ENCODE measurements at places on chromosomes 16 and 17.

GRCh38 chr16:85586380-85587104 is 26.6 kb upstream of the GSE1 start:
- peaks cover 26% of the 10 kb centered on the region for H3K4me1 ChIP-seq
- no peak for DNase-seq
- H3K27me3 ChIP-seq: no peaks in the 10 kb centered on the region

DNA sequence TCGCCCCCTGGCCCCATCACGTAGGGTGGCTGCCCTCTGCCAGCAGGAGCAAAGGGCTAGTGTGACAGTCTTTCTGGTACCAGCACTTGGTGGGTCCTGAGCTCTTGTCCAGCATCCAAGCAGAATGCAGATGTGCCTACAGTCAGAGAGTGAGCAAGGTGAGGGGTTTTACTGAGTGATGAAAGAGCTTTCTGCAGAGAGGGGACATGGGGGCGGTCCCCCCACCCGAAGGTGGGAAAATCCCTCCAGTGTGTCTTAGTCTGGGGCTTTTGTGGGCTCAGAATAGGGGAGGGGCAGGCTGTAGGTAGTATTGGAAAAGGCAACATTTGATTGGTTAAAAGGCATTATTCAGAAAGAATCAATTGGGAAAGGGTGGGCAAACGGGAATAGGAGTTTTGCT is 152.3 kb downstream of the RPTOR start:
- H3K4me1 ChIP-seq: peaks cover 56% of the 10 kb centered on the region
- no peak overlapping the region for H3K27ac ChIP-seq

- H3K4me3 ChIP-seq: peak overlapping the region; percentile 75
- peaks cover 26% of the 10 kb centered on the region for H3K4me1 ChIP-seq
- no peaks in the 10 kb centered on the region for H3K27me3 ChIP-seq
- DNase-seq: peak; percentile 48
These were observed 14.1 kb upstream of the CCDC154 start for GRCh38 chr16:1458336-1458976.

GRCh38 chr16:66270333-66270927 is 96.1 kb upstream of the CDH5 start:
- H3K36me3 ChIP-seq: no peaks in the 10 kb centered on the region
- H3K4me1 ChIP-seq: peaks cover 17% of the 10 kb centered on the region
- no peak overlapping the region for H3K4me3 ChIP-seq
- DNase-seq: peak; percentile 35
- peaks cover 59% of the 10 kb centered on the region for H3K27me3 ChIP-seq
- H3K27ac ChIP-seq: no peak overlapping the region

GRCh38 chr17:51651513-51652298 is 391.4 kb downstream of the UTP18 start:
- no peak for DNase-seq
- no peaks in the 10 kb centered on the region for H3K4me1 ChIP-seq
- no peak overlapping the region for H3K27ac ChIP-seq
- no peaks in the 10 kb centered on the region for H3K36me3 ChIP-seq
- peaks cover 3% of the 10 kb centered on the region for H3K27me3 ChIP-seq
- no peak overlapping the region for H3K4me3 ChIP-seq

GRCh38 chr17:46979147-46979863 is at the start of gene RPRML:
Gene RPRML (minus strand): TSS chr17:46979253. CDS start chr17:46979007, 246 bp downstream.
- H3K4me1 ChIP-seq: peaks cover 17% of the 10 kb centered on the region
- DNase-seq: peak; percentile 13
- peaks cover 6% of the 10 kb centered on the region for H3K36me3 ChIP-seq
- peaks cover 40% of the 10 kb centered on the region for H3K27me3 ChIP-seq
- H3K4me3 ChIP-seq: peak within 1 kb of the TSS; percentile 86
- H3K27ac ChIP-seq: peak within 1 kb of the TSS; percentile 89

DNA sequence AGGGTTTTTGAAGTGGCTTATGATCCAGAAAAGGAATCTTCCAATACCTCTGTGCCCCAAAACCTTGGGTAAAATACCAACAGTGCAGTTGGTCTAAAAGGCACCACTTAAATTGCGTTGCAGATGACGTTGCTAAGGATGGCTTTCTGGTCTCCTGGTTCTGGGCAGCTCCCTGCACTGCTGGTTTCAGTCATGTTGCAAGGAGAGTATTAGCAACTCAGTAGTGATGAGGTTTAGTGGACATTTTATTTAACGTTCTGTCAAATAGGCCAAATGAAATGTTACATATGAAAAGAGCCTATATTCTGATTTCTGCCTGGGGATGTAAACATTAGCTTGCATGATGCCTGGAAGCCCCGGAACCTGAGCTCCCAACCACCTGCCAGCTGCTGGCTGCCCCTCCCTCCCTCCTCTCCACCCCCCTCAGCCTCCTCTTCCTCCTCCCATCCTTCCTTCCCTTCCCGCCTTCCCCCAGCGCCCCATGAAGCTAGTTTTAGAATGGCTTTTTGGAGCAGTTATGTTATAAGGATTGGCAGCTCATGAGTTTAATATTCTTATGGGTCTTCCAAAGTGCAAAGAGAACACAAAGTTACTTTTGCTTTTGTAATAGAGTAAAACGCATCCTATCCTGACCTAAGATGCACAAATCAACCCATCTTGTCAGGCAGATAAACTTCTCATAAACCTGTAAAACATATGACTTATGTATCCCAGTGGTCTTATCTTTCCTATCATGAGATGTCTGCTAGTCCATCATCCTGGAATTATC is 20.7 kb downstream of the CD7 start:
- H3K27ac ChIP-seq: peak overlapping the region; percentile 100
- no peak for DNase-seq
- peak overlapping the region; percentile 95 for H3K4me3 ChIP-seq
- H3K27me3 ChIP-seq: no peaks in the 10 kb centered on the region

- no peak overlapping the region for H3K4me3 ChIP-seq
- H3K4me1 ChIP-seq: peaks cover 74% of the 10 kb centered on the region
- peaks cover 17% of the 10 kb centered on the region for H3K36me3 ChIP-seq
- H3K27ac ChIP-seq: no peak overlapping the region
- H3K27me3 ChIP-seq: no peaks in the 10 kb centered on the region
- DNase-seq: no peak
These were observed 121.7 kb downstream of the CMIP start for GRCh38 chr16:81566086-81567007.

- H3K27me3 ChIP-seq: peaks cover 9% of the 10 kb centered on the region
- no peak for DNase-seq
- no peak overlapping the region for H3K27ac ChIP-seq
These were observed 3.8 kb downstream of the SULT1A2 start for GRCh38 chr16:28592979-28593553.

- peaks cover 29% of the 10 kb centered on the region for H3K4me1 ChIP-seq
- H3K27ac ChIP-seq: peak overlapping the region; percentile 94
- DNase-seq: no peak
- peak overlapping the region; percentile 89 for H3K4me3 ChIP-seq
These were observed 332 bp upstream of the ALG1 start for GRCh38 chr16:5071341-5071680.

DNA sequence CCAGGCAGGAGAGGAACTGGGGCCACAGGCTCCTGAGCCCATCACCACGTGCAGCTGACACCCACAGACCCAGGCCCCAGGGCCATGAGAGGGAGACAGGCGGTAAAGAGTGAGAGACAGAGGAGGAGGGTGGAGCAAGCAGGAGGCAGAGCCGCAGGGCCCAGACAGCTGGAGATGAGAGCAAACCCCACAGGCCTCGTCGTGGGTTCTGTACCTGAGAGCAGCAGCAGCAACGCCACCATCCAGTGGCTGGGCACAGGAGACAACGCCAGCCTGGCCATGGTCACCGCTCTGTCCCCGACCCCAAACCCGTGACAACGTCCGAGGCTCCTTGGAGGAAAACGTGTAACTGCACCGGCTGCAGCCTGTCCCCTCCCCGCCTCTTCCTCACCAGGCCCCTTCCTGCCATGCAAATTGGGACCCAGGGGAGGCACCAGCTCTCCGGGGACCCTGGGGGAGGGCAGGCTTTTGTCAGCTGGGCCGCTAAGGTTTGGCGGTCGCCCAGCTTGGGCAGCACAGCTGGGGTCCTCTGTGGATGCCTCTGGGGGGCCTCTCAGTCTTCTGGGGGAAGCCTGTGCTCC is at the start of gene CD79B:
CD79B (minus strand) TSS at position 351 of the 581 bp plus-strand sequence; CDS start at position 281, 70 bp downstream.
- peak within 1 kb of the TSS; percentile 98 for H3K27ac ChIP-seq
- H3K4me3 ChIP-seq: peak within 1 kb of the TSS; percentile 99
- H3K36me3 ChIP-seq: peaks cover 43% of the 10 kb centered on the region
- peaks cover 57% of the 10 kb centered on the region for H3K4me1 ChIP-seq
- peak; percentile 88 for DNase-seq

GRCh38 chr17:30594223-30594952 is 117.2 kb downstream of the GOSR1 start:
- H3K36me3 ChIP-seq: no peaks in the 10 kb centered on the region
- H3K27ac ChIP-seq: no peak overlapping the region
- peaks cover 4% of the 10 kb centered on the region for H3K4me1 ChIP-seq
- H3K27me3 ChIP-seq: no peaks in the 10 kb centered on the region
- DNase-seq: no peak

- H3K4me3 ChIP-seq: no peak overlapping the region
- H3K36me3 ChIP-seq: no peaks in the 10 kb centered on the region
- H3K27me3 ChIP-seq: no peaks in the 10 kb centered on the region
- no peak overlapping the region for H3K27ac ChIP-seq
These were observed 28.7 kb upstream of the ABCA6 start for GRCh38 chr17:69170377-69170776.
